ENCODE measurements at places on chromosomes 6 and 20.

DNA sequence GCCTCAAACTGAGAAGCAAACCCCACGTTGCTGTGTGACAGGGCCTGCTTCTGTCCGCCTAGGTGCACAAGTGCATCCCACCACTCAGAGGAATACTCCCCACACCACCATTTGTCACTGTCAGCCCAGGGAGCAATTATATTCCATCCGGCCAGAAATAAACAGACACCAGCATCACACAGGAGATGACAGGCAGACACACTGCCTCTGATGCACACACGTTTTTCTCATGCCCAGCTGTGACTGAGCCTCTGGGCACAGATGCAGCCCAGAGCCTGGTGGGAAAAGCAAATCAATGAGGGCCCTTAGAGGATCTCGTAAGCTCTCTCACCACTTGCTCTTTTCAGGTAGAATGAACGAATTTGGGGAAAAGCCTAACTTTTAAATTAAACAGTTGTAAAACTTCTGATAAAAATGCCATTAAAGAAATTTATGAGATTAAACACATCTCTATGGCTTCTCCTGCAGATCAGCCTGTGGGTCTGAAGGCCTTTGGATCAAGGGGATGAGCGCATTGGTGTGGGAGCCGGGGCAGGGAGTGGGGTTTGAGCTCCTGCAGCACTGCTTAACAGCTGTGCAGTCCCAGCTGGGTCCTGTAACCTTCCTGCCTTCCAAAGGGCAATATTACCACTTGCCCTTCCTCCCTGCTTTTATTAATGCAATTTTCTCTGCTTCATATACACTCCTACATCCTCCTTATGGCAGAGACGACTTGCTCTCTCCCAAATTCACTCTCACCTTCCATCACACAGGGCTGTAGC is 624.3 kb downstream of the PTPRT start:
- DNase-seq, result peak; percentile 11

GRCh38 chr20:46128310-46129151 is 10.4 kb downstream of the CD40 start:
- peak; percentile 86 for DNase-seq

GRCh38 chr6:144277605-144278227 is 7.4 kb upstream of the UTRN start:
- DNase-seq, result no peak

- no peak for DNase-seq
Measured at GRCh38 chr6:21227486-21227885, 366.1 kb upstream of the SOX4 start.

DNA sequence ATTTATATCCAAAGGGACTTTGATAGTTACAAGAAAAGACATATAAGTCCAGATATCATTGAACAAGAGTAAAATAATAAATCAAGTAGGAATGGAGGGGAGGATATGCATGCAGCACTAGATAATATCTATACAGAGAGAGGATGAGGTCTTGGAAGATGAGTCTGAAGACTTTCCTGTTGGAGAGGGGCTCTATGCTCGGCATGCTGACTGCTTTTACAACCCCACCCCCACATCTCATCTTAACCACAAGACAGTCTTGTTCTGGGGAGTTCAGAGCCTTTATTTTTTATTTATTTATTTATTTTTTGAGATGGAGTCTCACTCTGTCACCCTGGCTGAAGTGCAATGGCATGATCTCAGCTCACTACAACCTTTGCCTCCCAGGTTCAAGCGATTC is 48.4 kb upstream of the IER3 start:
- DNase-seq, result no peak

Data from endodermal cell (in vitro differentiated cells).